ENCODE measurements at places on chromosomes 1 and 21. TPM values are rescaled to one million over a fixed set of nuclear protein-coding genes. Genes with fewer than 3 reads are reported as not detected.

DNA sequence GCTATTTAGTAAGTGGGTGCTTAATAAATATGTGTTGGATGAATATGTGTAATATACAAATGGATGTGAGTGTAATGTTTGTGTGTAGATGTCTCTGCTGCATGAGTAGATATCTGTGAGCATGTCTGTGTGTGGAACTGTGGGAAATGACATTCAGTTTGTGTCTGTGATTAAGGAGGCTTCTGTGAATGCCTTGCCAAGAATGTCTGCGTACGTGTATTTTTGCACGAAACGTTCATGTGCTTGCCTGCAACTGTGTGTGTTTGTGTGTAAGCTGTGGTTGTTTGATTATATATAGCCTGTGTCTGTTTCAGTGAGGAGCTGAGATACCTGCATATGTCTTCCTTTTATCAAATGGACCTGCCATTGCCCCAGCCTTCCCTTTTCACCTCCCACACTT is 13.8 kb downstream of the DMBX1 start:
- DNase-seq: no peak

DNA sequence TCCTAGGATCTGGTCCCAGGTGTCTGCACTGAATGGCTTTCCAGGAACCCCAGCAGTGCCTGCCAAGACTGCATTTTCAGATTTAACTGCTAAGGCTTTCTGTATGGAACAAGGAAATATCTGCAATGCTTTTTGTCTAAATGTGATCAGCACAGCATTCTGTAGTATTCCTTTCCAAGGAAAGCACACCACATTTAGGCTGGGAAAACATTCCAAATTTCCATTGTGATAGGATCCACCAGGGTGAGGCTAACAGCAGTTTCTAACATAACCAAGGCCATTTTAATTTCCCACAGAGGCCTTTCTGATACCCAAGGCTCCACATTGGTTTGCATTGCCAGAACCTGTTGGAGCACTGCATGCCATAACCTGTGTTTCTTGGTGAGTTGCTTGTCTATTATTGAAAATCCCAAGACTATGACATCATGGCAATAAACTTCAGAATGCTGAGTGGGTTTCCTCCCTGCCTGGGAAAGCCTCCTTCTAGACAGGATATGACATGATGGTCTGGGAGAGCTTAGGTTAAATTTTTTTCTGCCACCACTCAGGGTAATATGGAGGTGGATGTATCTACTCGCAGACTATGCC is 23.3 kb upstream of the PTGFRN start:
- DNase-seq: no peak

DNA sequence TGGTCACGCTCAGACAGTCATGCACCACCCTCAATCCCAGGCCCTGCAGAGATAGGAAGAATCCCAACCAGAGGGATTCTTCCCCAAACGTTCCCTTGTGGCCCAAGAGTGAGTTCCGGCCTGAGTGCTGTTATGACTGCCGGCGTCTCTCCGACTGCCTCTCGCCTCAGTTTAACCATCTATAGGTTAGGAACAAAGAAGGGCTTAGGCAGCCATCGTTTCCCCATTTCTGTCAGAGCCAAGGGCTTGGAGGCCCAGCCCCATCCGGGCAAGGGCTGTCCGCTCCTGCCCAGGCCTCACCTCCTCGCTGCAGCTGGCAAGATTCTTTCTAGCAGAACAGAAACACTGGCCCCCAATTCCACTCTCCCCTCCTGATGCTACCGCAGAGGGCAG is 58.7 kb downstream of the STUM start:
- no peak for DNase-seq

DNA sequence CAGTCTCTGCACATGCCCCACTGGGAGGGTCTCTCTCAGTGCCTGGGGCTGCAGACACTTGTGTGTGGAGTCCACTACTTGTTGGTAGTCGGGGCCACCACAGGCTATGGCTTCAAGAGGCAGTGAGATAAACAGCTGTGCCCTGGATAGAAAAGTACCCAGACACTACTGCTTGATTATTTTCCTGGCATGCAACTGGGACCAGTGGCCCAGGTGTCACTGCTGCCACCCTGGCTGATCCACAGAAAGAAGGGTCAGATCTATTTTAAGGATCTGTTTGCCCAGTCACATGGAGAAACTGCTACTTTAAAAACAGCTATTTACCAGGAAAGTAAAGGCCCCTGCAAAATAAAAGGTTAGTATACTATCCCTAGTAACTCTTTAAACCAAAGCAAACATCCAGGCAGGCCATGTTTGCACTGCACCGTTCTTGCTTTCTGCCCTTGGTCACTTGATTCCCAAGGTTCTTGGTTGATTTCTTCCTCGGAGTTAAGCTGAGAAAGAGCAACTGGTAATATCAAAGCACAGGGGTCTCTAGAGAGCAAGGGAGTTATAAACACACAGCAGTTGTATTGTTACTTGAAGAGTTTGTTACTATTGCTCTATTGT is 99.9 kb downstream of the GLUL start:
- no peak for DNase-seq

GRCh38 chr1:25065795-25066238 is 135.7 kb upstream of the RUNX3 start:
- DNase-seq: no peak

GRCh38 chr1:240616018-240616417 is 4.1 kb upstream of the GREM2 start:
- DNase-seq: no peak

DNA sequence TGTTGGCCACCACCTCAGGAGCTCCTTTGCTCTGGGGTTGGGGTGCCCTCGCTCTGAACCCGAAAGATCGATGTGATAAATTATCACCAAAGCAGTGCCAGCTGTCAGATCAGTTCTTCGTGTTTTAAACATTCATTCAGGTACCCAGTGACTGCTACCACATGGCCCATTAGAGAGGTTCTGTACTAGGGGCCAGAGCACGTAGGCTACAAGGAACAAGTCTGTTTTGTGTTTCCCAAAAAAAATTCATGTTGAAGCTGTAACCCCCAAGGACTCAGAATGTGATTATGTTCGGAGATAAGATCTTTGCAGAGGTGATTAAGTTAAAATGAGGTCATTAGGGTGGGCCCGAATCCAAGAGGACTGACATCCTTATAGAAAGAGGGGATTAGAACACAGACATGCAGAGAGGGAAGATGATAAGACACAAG is 526.9 kb downstream of the NPHP4 start:
- DNase-seq: no peak

DNA sequence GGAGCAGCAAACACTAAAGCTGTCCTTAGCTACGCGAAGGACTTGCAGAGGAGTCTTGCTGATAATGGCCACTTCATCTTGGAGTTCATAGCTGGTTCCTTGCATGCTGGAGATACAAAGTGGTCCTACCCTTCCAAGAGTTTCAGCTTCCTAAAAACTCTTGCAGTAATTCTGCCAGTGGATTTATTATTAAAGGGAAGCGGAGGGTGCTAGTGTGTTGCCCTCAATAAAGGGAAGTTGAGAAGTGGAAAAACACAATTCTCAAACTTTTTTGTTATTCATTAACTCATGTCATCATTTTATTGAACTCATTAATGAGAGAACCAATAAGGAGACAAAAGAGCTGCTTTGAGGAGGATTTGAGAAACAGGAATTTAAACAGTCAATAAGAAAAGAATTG is 6.5 kb upstream of the HAPLN2 start:
- DNase-seq: no peak

DNA sequence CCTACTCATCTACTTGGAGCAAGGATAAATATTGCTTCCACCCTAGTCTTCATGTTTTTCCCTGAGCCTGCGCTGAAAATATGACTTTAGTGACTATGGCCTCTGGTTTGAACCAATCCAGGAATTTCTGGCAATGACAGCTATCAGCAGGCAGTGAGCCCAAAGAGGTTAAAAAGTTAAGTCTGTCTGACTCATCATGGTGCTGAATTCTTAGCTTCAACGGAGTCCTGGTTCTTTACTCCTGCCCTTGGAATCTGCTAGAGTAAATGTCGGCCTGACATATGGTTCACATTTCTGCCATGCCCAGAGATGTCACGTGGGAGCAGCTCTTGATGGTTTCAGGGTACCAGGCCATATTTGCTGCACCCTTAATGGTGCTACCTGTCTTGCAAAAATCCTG is 351.6 kb upstream of the PLXNA2 start:
- no peak for DNase-seq

DNA sequence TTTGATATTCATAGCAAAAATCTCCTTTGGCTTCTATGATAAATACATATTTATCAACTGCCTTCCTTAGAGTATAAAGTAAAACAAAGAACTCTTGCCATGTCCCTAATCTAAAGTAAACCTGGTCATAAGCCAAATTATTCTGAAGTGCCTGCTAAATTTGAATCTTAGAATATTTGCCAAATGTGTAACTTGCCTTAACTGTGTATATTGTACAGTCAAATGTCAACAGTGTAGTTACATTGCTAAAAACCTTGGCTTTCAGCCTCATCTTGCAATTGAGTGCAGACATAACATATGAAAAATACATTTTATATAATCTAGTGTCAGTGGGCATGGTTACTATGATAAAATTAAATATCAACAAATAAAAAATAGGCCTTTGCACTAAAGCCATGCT is 583.4 kb upstream of the ADAMTS5 start:
- DNase-seq: no peak

GRCh38 chr1:94530373-94530878 is 11.1 kb downstream of the F3 start:
- DNase-seq: no peak

GRCh38 chr1:116374353-116375147 is 1.5 kb downstream of the ATP1A1 start:
- no peak for DNase-seq

DNA sequence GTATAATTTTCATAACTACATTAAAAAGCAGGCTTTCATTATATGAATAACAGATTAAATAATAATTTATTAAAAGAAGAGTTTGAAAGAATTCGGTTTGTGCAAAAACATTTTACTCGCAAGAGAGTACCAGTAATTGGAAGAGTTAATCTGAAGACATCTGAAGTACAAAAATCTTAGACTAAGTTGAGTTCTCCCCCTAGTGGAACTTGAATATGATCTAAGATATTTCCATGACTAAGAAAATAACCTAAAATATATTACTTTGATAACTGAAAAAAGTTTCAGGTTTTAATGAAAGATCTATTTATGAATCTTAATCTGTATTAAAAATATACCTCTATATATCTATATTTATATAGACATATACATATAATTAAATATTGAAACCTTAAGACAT is 112.5 kb upstream of the GFI1 start:
- DNase-seq: peak; percentile 23

DNA sequence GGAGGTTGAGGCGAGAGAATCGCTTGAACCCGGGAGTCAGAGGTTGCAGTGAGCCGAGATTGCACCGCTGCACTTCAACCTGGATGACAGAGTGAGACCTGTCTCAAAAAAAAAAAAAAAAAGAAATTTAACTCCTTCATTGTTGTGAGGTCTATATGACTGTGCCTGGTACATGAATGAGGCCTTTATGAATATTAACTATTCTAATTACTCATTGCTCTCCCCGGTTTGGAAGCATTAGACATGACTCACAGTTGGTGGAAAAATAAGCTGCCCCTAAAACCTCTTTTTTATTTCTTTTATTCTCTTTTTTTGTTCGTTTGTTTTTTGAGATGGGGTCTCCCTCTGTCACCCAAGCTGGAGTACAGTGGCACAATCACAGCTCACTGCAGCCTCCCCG is 3.3 kb downstream of the NPPB start:
- no peak for DNase-seq

GRCh38 chr1:246032031-246032551 is 475.0 kb downstream of the SMYD3 start:
- no peak for DNase-seq

- no peak for DNase-seq
Measured at GRCh38 chr1:176717066-176717750, 254.2 kb downstream of the PAPPA2 start.

GRCh38 chr1:47818682-47819573 is 178.3 kb downstream of the TRABD2B start:
- no peak for DNase-seq

GRCh38 chr21:21682172-21682571 is 684.0 kb downstream of the NCAM2 start:
- no peak for DNase-seq

GRCh38 chr21:31991356-31992331 is 118.8 kb downstream of the HUNK start:
- DNase-seq: no peak

DNA sequence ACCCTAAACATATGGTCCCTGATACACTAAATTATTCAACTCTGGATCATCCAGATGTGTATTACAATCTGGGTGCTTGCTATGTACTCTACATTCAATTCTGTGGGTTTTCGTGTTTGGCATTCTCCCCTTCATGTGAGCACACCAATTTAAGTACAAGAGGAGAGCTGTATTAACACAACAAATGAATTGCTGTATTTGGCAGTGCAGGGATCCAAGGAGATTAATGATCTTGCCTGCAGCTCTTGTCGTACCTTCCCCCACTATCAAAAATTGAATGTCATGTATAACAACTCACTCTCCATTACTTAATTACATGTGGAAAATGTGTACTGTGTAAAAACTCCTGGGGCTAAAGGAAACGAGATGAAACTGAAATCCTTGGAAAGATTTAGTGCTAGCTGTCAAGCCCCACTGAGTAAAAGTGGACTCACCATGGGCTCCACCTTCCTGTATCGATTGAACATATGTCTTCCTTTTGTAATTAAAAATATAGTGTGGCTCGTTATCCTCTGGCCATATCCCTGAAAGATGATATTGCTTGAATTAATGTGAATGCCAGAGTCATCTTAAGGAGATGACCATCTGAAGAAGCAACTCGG is 172.2 kb upstream of the L1TD1 start:
- DNase-seq: no peak

DNA sequence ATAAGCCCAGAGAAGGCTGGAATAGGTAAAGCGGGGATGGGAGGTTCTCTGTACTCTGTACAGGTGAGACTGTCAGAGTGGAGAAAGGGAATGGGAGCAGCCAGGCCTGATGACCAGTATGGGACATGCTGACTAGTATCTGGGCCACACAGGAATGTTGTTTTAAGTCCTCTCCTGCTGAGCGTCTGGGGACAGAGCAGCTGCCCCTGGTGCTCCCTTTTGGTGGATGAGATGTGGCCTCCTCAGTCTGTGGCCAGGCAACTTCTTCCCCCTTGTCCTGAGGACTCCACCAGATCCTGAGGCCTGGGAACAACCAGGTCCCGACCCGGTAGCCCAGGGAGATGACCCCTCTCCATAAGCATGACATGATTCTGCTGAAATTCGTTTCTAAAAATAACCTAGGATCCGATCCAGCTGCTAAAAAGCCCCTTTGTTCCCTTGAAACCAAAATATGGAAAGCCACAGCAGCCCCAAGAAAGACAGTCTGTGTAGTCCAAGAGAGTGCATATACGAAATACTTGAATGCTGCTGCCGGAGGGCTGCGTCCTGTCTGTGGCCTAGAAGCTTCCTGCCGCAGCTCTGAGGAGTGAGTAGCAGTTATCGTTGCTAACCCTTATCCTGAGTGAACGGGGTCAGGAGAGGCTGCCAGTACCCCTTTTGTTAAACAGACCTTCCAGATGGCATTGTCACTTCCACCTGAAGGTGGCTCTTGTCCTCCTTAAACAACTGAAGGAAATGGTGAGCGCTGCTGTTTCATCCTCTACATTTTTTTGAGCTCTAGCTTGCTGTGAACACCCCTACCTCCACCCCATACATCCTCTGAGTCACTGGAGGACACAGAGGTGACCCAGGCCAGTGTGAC is 47.1 kb downstream of the ATP2B4 start:
- peak; percentile 90 for DNase-seq

RC3H1 gene
- total RNA-seq: 23.6 TPM

ARMH1 gene
- 3.2 TPM for total RNA-seq

RIPK4 gene
- total RNA-seq: 9.9 TPM

UBE4B gene
- total RNA-seq: 44.7 TPM

CD1D gene
- not detected for total RNA-seq

OR2L8 gene
- total RNA-seq: not detected

CFHR4 gene
- not detected for total RNA-seq

SPATA17 gene
- 2.5 TPM for total RNA-seq

DMBX1 gene
- 4.3 TPM for total RNA-seq

B4GALT2 gene
- 76.8 TPM for total RNA-seq

KRTAP19-1 gene
- total RNA-seq: not detected

LCE1B gene
- total RNA-seq: not detected

FAM72C gene
- total RNA-seq: 9.5 TPM
